ENCODE measurements at places on chromosomes 7 and 10. TPM values are rescaled to one million over a fixed set of nuclear protein-coding genes. Genes with fewer than 3 reads are reported as not detected.

PROSER2 gene
- 0.62 TPM for total RNA-seq

LDB1 gene
- total RNA-seq = 64.0 TPM

MYO1G gene
- 1.5 TPM for total RNA-seq

VIPR2 gene
- total RNA-seq = 19.4 TPM

TMEM176A gene
- total RNA-seq = 31.2 TPM

TMEM236 gene
- total RNA-seq = 0.31 TPM

ANKRD30A gene
- not detected for total RNA-seq

UNC5B gene
- total RNA-seq = 2.9 TPM

C10orf88 gene
- 12.9 TPM for total RNA-seq

GARIN1A gene
- 1.5 TPM for total RNA-seq

LIPM gene
- total RNA-seq = not detected

FAM107B gene
- total RNA-seq = 15.6 TPM

MPP7 gene
- 61.4 TPM for total RNA-seq

STEAP1 gene
- 12.7 TPM for total RNA-seq

OR2A1 gene
- not detected for total RNA-seq

XRCC2 gene
- total RNA-seq = 0.84 TPM

USP54 gene
- total RNA-seq = 106 TPM

KLLN gene
- total RNA-seq = 0.19 TPM

IGF2BP3 gene
- total RNA-seq = not detected

DGKB gene
- 32.4 TPM for total RNA-seq

AOAH gene
- 0.93 TPM for total RNA-seq

UROS gene
- total RNA-seq = 30.3 TPM

ENKUR gene
- total RNA-seq = not detected

EVX1 gene
- total RNA-seq = not detected

LRIT1 gene
- total RNA-seq = 0.12 TPM

FAM53B gene
- 30.7 TPM for total RNA-seq

LOXL4 gene
- 20.7 TPM for total RNA-seq

ZMYND11 gene
- 161 TPM for total RNA-seq

RFC2 gene
- 12.2 TPM for total RNA-seq

GNAI1 gene
- 76.8 TPM for total RNA-seq

NXPH1 gene
- total RNA-seq = not detected

TAS2R5 gene
- 0.27 TPM for total RNA-seq

LIPF gene
- not detected for total RNA-seq

ITIH2 gene
- total RNA-seq = not detected

ZNF248 gene
- total RNA-seq = 28.9 TPM

TYSND1 gene
- 10.9 TPM for total RNA-seq

TRIM50 gene
- 0.42 TPM for total RNA-seq

MUC12 gene
- total RNA-seq = not detected

RASA4B gene
- 9.6 TPM for total RNA-seq

ASAH2 gene
- total RNA-seq = 0.59 TPM

CCNJ gene
- total RNA-seq = 4.8 TPM

CYP2C19 gene
- not detected for total RNA-seq

ASB10 gene
- total RNA-seq = not detected

FKBP6 gene
- total RNA-seq = not detected

CALHM3 gene
- total RNA-seq = not detected

LRRD1 gene
- total RNA-seq = 0.13 TPM

ZC3HAV1L gene
- total RNA-seq = 11.8 TPM

TRDMT1 gene
- 4.5 TPM for total RNA-seq

KIF11 gene
- total RNA-seq = 0.47 TPM

VPS41 gene
- 33.7 TPM for total RNA-seq
